Stimulated activated CD4-positive, alpha-beta T cell treated with anti-CD3 and anti-CD28 coated beads, Interleukin-15, amount 100 ng/mL, for 48 hours (primary cell): ENCODE measurements at places on chromosomes 6 and 20.

DNA sequence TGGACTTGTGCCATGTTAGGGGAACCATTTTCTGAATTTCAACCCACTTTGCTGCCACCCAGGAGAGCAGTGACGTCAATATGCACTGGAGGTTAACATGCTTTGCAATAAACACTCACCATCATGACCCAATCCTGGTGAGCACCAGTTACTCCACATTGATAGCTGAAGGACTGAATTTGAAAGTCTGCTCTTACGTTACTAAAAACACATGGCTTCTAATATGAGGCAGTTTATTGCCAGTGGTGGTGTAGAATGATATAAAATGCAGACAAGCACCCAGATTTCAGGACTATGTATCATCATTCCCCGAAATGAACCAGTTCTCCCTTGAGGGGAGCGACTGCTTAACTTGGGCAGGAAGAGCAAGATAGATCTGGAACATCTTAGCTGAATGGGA lies 23.8 kb downstream of the RFPL4B start:
- DNase-seq, result no peak

DNA sequence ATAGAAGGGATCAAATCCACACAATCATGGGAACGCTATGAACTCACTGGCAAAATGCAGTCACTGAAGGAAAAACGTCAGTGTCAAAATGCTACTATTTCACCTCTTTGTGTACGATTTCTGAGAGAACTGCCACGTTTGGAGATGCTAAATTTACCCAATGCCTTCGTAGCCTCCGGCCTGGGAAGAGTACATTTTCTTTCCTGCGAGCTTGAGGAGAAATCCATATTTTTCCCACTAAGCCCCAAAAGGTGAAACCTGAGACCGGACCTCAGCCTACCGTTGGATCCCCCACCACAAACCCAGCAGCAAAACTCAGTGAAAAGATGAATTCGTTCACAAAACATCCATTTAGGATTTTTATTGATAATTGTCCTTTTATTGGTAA lies 131.7 kb downstream of the GPX5 start:
- DNase-seq, result no peak

DNA sequence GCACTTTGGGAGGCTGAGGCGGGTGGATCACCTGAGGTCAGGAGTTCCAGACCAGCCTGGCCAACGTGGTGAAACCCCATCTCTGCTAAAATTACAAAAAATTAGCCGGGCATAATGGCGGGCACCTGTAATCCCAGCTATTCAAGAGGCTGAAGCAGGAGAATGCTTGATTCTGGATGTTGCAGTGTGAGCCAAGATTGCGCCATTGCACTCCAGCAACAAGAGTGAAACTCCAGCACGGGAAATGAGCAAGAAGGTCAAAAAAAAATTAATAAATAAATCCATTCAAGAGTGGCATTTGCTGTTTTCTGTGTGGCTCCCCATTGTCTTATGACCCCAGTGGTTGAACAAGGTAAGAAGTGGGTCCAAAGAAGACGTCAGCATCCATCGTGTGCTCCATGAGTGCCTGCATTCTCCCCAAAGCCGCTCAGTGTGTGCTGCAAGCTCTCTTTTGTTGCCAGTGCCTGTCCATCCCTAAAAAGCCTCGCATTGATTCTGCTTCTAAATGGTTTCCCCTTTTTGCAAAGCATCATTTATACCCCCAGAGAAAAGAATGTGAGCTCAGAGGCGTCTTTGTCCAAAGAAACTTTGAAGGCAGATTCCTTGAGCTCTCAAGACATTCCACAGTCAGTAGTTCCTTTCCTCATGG lies 38.8 kb upstream of the MAP3K4 start:
- no peak for DNase-seq

DNA sequence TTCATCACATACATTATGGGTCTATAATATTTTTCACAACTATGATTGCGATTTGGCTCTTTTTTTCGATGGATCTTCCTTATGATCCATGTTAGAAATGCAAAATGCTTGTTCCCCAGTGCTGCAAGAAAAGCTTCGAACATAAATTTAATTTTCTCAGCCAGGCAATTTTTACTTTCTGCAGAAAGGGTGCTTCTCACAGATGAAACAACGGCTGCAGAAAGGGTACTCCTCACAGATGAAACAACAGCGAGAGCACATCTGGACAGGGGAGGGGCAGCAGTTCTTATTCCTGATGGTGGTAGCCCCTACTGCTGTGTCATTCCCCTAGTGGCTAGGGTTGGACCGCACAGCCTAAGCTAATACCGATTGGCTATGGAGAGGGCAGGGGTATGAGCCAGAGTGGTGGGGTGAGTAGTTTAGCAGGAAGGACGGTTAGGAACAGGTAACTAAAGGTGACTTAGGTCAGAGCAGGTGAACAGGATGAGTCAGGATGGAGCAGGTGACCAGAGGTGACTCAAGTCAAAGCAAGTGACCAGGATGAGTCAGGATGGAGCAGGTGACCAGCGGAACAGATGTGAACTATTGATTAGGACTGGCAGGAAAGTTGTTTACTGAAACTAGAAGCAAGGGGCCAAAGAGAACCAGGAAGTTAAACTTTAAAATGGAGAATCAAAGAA lies 13.4 kb upstream of the TREML4 start:
- DNase-seq, result no peak

DNA sequence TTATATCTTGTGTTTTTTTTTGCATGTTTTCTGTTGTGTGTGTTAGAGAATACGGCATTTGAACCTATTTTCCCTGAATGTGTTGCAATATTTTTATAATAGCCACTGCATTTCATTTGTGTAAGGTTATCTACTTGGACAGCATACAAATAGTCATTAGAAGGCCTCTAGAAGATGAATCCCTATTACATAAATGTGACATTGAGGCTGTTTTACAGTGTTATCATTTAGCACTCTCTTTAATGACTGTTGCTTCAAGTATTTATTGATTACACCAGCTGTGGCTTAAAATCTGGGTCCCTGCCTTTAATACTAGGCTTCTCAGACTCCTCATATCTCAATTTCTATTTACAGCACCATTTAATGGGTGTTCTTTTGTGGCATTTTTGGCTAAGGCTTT lies 465.8 kb downstream of the FRK start:
- no peak for DNase-seq

DNA sequence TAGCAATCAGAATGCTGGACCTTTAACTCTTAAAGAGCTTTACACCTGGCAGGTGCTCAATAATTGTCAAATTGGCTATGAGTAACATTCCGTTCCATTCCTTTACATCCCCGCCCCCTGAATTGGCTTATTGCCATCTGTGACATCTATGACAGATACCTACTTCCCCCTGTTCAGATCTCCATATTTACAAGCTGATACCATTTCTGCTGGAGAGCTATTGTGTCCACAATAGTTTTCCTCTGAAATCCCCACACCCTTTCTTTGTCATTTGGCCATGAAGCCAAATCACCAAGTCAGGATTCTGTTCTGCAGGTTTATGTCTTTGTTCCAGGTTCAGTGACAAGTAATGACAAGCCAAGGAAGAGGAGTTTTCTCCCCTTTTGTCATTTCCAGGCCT lies 3.2 kb downstream of the CDH26 start:
- DNase-seq, result no peak

GRCh38 chr6:152863618-152864326 lies 113.2 kb downstream of the VIP start:
- DNase-seq, result peak; percentile 14

DNA sequence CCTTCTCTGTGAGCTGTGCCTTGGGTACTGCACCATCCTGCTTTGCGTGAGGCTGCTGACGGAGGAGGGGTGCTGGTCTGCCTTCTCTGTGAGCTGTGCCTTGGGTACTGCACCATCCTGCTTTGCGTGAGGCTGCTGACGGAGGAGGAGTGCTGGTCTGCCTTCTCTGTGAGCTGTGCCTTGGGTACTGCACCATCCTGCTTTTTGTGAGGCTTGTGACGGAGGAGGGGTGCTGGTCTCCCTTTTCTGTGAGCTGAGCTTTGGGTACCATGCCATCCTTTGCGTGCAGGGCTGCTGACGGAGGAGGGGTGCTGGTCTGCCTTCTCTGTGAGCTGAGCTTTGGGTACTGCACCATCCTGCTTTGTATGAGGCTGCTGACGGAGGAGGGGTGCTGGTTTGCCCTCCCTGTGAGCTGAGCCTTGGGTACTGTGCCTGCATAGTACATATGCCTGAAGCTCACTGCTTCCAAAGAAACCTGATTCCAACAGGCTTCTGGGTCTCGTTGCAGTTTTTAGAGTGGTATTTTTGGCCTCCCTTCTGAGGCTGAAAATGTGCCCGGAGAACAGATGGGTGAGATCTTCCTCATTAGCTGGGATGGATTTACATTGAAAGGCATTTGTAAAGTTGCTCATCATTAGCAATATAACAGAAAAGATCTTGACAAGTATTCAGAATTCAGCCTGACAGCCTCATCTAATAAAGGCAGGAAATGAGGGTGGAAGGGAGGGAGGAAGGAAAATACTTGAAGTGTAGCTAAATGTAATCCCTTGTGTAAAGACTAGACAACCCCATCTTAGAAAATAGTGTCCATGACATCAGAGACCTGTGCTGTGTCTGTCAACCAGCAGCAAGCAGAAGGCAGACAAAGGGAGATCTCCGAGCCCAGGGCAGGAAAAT lies 46.8 kb upstream of the UNC93A start:
- DNase-seq, result no peak

GRCh38 chr6:138443979-138444378 lies 40.0 kb downstream of the HEBP2 start:
- no peak for DNase-seq

GRCh38 chr6:38436726-38437465 lies 202.8 kb downstream of the BTBD9 start:
- DNase-seq, result no peak

GRCh38 chr20:40781327-40782042 lies 92.4 kb upstream of the MAFB start:
- DNase-seq, result no peak

DNA sequence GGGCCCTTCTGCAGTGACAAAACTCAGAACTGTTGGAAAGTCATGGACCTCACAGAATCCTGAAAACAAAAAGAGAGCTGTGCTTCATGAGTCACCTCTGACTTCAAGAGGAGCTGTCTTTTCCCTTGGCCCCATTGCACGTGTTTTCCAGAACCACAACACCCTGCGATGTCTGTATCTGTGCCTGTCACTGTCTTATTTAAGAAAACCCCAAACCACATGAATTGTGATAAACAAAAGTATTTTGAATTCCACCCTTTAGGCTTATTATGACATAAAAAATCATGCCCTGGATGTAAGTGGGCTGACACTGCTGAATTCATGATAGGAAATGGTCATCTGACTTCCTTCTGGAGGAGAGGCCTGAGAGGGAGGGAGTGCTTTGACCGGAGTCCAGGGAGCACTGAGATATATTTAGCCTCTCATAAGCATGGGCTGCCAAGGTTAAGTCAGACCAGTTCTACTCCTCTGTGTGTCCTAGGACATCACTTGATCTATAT lies 96.4 kb upstream of the DUSP22 start:
- DNase-seq, result peak; percentile 55

DNA sequence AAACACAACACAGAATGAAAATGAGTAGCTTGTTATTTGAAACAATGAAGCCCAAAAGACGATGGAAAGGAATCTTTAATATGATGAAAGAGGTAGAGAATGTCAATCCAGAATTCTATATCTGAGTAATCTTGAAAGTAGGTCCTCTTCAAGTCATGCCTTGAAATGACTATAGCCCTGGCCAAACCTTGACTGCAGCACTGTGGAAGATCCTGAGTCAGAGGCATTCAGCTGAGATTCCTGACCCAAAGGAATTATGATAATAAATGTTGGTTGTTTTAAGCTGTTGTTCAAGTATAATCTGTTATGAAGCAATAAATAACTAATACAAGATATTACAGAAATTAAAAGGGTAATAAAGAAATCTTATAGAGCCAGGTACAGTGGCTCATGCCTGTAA lies 64.8 kb downstream of the IBTK start:
- DNase-seq, result no peak

- no peak for DNase-seq
Measured at GRCh38 chr6:157597461-157598312, 216.7 kb downstream of the ZDHHC14 start.

DNA sequence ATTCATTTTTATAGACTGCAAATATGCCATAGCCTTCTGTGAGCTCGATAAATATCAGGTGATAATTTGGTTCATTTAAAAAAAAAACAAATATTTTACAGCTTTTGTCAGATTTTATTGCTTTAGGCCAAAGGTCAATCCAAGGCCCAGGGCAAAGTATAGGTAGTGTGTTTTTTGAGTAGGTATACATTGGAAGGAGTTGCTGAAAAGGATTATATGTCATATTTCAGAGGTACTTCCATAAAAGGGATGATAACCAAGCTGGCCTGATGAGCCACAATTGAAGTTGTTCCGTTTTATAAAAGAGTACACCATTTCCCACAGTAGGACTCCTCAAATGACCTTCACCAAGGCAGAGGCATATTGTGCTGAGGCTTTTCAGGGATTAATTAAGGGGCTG lies 452.8 kb upstream of the FLRT3 start:
- no peak for DNase-seq

DNA sequence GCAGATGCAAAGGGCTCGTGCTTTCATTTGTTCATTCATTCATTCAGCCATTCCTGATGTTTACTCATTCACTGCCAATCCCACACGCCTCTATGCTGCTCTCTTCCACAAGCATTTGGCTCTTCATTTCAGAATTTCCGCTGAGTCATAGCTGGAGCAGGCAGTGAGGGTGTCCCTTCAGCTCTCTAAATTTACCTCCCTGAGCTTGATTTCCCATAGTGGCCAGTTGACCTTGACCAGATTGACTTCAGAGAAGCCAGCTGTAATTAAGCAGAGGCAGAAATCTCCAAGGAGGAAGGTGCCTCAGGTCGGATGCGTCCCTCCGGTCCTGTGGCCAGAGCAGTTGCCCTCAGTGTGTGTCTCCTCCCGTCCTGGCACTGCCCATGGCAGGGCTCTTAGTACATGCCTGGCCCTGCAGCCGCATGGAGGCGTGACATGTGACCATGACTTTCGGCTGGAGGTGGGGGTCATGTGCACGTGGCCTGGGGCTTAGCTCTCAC lies 267.2 kb upstream of the ECI2 start:
- no peak for DNase-seq

DNA sequence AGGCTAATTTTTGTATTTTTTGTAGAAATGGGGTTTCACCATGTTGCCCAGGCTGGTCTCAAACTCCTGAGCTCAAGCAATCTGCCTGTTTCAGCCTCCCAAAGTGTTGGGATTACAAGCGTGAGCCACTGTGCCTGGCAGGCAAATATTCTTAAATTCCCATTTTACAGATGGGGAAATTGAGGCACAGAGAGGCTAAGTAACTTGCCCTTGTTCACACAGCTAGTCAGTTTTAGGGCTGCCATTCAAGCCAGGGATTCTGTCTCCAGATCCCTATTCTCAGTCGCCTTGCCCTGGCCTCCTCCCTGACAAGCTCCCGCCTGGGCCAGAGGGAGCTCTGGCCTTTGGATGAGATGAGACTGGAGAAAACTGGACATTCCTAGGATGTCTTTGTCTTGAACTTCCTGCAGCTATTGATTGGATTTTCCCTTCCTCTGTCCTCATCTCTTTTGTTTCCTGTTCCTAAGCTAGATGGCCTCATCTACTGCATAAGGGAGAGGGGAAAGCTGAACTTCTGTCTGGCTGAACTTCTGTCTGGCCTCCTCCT lies 90.5 kb downstream of the NDUFAF5 start:
- no peak for DNase-seq

DNA sequence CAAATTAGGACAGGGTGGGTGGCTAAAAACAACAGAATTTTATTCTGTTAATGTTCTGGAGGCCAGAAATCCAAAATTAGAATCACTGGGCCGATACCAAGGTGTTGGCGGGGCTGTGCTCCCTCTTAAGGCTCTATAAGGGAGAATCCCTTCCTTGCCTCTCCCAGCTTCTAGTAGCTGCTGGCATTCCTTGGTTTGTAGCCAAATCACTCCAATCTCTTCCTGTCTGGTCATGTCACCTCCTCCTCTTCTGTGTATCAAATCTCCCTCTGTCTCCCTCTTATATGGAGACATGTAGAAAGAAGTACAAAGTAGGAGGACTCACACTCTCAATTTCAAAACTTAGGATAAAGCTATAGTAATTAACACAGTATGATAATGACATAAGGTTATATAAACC lies 102.9 kb upstream of the SIRPA start:
- no peak for DNase-seq
